NCI-H187 treated with DMSO at 0.1 percent for 48 hours (cell line): ENCODE measurements at places on chromosomes 7 and 10.

DNA sequence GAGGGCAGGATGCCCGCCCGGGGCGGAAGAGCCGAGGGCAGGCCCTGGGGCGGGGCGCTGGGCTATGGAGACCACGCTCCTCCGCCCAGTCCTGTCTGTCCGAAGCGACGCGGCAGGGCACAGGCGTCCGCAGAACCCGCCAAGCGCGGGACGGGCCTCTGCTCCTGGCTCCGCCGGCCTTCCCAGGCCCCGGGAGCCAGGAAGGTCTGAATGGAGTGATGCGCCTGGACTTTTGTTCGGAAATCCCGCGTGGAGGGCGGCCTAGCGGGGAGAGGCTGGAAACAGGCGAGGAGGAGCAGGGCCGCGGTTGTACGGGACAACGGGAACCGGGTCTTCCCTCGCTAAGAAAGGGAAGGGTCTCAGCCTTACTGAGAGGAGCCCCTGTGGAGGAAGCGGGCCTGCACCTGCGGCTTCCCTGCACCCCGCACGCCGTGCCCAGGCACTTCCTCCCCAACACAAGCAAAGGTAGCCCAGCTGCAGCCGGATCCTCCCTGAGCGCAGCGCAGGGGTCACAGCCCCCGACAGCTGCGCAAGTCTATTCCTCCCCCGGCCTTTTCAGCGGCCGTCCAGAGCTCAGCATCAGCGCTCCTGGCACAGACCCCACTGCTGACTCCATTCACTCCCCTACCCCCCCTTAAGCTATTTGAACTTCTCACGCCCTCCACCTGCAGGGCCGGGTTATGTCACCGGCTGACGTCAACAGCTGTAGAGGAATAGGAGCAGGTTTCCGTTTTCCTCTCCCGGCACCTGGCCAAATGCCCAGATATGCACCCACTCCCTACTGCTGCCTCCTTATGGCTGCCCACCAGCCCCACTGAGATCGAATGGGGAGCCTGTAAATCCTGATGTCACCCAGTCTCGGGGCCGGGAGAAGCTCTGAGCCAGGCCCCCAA is 143.2 kb upstream of the RET start:
- DNase-seq: no peak

GRCh38 chr10:131944412-131944811 is 37.3 kb downstream of the BNIP3 start:
- no peak for DNase-seq

DNA sequence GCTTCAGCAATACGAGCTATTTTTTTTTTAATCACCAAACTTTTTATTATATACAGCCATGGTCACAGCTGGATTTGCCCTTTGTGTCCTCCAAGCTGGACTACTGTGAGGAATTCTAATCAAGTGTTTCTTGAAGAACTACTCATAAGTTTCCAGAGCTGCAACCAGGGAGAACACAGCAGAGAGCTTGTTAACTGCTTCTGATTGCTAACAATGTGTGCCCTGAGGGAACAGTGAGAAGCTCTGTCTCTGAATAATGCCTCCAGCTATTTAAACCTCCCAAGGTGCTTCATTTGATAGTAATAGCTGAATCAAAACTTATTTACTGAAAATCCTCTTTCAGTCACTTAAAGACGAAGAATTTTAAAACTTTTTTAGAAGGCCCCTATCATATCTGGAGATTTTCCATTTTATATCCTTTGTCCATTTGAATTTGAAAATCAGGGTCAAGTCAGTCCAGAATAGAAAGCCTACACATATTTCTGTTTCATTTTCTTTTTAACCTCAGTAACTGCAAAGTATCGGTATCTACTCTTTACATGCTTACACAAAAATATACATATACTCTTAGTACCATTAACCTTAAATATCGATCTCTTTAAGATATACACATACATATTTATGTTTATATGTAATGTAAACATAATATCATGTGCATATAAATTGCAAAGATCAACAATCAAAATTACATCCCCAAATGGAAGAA is 1024.2 kb downstream of the GRM8 start:
- DNase-seq: no peak

- DNase-seq: no peak
Observed at GRCh38 chr10:124181656-124182055, 88.3 kb upstream of the CHST15 start.

- no peak for DNase-seq
Observed at GRCh38 chr7:12809476-12809875, 122.0 kb downstream of the ARL4A start.

DNA sequence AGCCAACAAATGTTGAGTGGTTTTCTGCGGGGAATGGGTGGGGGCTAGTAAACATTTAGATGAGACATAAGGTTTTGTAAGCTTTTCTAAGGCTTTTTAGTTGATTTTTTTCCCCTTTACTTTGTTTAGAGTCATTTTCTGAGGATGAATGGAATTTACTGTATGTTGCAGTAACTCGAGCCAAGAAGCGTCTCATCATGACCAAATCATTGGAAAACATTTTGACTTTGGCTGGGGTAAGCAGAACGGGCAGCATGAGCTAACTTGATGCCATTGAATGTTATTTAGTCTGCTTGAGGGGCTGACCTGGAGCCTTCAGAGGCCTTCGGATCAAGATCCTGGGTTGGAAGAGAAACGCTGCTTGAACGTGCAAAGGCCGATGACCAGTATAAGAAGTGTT is 37.3 kb downstream of the FBH1 start:
- DNase-seq: no peak

DNA sequence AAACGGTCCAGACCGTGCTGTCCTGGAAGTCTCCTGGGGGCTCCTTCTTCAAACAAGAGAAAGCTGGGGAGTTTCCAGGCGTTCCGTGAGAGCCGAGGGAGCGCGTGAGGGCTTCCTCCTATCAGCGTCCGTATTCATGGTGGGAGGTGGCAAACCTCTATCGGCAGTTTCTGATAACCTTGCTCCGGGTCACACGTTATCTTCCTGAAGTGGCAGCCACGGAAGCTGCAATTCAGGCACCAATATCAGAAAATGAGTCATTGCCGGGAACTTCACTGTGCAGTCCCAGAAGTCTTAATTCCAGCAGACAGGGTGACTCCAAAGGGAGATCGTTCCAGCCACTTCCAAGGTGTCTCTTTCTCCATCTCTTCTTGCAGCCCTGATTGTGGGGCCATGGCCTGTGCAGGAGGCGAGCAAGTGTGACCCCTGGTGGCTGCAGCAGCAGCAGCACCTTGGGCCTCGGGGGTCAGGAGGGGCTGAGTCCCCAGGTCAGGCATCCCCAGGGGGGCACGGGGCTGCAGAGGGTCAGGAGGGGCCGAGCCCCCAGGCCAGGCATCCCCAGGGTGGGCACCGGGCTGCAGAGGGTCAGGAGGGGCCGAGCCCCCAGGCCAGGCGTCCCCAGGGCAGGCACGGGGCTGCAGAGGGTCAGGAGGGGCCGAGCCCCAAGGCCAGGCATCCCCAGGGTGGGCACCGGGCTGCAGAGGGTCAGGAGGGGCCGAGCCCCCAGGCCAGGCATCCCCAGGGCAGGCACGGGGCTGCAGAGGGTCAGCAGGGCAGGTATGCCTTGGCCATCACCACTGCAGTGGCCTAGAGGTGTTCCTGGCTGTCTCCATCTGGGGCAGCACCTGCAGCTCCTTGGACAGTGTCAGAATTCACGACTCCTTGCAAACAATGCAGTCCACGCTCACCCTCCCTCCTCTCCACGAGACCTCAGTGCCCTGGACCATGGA is 538.7 kb downstream of the DNAJB6 start:
- DNase-seq: no peak

- no peak for DNase-seq
Observed at GRCh38 chr7:1846331-1847065, 176.4 kb downstream of the ELFN1 start.

GRCh38 chr7:81366546-81366945 is 403.3 kb downstream of the HGF start:
- no peak for DNase-seq

GRCh38 chr7:70040970-70041766 is 442.9 kb downstream of the AUTS2 start:
- no peak for DNase-seq

DNA sequence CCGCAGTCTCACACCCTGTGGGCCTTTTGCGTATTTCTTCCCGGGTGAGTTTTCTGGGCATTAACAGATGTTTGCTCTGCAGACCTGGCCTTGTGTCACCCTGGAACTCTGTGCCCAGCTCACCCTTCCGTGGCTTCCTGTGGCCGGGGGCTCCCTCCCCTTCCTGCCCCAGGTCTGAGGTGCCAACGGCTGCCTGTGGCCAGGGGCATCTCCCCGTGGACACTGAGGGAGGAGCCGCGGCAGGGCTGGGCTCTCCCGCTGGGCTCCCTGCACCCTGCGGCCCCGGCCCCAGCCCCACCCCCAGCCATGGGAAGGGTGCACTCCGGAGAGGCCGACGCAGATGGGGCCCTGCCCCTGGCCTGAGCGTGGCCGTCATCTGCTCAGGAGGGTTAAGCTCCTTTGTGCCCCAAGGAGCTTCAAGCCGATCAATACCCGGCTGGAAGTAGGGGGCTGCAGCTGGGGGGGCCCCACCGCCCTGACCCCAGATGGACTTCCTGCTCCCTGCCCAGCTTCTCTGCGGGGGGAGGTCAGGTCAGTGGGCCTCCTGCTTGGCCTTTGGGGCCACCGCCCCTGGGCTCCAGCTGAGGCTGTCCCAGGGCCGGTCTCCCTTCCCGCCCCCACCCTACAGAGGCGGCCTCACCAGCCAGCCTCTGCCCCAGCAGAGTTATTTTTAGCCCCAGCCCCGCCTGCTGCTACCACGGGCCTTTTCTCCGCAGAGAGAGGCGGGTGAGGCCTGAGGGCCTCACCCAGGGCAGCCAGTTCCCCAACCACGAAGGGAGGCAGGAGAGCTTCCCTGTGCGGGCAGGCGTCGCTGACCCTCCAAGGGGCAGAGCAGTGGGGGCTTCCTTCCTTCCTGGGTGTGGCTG is 24.2 kb downstream of the PWWP2B start:
- DNase-seq: no peak

GRCh38 chr7:340979-341694 is 51.2 kb downstream of the FOXL3 start:
- DNase-seq: no peak

DNA sequence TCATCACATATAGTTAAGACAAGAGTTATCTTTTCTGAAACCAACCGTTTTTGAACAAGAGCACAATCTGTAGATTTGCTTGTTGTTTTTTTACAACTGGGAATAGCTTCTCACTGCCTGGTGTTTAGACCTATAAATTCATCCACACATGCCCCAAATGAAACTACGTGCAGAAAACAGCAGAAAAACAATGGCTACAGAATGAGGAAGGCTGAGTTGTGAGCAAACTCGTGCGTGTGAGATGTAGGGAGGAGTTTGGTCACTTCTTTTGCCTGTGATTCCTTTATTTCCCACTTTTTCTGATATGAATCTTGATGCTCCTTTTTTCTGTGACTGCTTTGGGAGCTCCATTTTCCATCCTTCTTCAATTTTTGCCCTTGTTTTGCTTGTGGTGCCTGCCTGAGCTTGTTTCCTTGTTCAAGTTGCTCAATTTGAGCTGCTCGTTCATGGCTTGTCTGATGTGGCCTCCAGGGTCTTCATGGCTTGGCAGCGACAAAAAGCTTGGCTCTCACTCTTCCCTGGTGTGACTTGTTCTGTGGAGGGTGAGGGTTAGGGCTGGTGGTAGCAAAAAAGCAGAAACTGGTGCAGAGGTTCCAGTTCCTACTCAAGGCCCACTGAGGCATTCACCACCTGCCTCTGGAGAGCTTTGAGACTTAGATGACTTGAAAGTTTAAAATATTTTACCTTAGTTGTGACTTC is 76.9 kb downstream of the ZNF365 start:
- DNase-seq: no peak

DNA sequence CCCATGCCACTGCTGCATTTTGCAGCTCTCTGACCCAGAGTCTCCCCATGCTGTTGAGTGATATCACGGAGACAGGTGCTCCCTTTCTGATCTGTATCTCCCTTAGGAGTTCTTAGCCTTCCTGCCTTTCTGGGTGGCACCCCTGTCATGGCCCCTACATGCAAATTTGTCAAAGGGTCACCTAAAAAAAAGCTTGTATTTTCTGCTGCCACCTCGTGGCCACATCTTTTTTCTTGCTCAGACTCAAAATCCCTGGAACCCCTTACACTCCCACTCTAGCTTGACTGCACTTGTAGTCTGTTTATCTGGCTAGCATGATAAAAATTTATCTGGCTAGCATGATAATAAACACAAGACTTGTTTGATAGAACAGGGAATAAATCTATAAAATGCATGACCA is 809.1 kb downstream of the SORCS1 start:
- no peak for DNase-seq

GRCh38 chr10:71241830-71242621 is 29.7 kb downstream of the UNC5B start:
- no peak for DNase-seq

- DNase-seq: no peak
Observed at GRCh38 chr10:80517416-80518142, 20.1 kb upstream of the SH2D4B start.

DNA sequence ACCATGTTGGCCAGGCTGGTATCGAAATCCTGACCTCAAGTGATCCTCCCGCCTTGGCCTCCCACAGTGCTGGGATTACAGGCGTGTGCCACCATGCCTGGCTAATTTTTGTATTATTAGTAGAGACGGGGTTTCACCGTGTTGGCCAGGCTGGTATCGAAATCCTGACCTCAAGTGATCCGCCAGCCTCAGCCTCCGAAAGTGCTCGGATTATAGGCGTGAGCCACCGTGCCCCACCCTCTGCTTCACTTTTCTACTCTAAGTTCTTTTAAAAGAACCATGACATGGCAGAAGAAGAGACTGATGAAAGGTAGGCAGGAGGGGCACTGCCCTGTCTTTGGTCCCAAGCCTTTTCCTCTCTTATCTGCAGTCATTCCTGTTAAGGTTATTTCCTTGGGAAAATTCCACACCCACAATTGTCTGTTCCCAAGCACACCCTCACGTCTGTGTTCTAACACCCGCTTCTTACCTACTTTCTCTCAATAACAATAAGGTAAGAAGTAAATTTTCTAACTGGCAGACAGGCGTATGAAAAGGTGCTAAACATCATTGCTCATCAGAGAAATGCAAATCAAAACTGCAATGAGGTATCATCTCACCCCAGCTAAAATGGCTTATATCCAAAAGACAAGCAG is 291.7 kb downstream of the DPP6 start:
- DNase-seq: no peak

DNA sequence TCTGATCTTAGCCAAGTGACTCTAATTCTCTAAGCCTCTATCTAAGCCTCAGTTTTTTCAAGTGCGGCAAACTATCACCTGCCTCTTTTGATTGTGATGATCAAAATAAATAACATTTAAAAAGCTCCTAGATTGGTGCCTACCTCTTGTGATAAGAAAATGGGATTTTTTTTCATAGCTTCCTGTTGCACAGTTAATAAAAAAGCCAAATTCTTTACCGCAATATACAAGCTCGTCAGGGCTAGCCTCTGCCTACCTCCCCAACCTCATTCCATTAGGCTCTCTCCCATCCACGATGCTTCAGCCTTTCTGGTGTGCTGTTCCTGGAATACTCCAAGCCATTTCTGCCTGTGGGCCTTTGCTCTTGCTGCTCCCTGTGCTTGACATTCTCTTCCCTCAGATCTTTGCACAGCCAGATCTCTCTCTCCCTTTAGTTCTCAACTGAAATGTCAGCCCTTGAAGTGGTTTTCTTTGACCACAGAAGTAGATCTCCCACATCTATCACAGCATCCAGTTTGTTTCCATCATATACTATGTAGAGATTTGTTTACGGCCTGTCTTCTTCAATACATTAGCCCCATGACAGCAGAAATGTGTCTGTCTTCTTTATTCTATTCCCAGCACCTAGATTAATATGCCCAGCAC is 48.8 kb downstream of the SFR1 start:
- no peak for DNase-seq

GRCh38 chr7:139286144-139286543 is 55.0 kb upstream of the FMC1 start:
- no peak for DNase-seq

GRCh38 chr7:151020231-151020630 is 4.1 kb downstream of the ATG9B start:
- no peak for DNase-seq
